ENCODE measurements at places on chromosomes 4 and X.

DNA sequence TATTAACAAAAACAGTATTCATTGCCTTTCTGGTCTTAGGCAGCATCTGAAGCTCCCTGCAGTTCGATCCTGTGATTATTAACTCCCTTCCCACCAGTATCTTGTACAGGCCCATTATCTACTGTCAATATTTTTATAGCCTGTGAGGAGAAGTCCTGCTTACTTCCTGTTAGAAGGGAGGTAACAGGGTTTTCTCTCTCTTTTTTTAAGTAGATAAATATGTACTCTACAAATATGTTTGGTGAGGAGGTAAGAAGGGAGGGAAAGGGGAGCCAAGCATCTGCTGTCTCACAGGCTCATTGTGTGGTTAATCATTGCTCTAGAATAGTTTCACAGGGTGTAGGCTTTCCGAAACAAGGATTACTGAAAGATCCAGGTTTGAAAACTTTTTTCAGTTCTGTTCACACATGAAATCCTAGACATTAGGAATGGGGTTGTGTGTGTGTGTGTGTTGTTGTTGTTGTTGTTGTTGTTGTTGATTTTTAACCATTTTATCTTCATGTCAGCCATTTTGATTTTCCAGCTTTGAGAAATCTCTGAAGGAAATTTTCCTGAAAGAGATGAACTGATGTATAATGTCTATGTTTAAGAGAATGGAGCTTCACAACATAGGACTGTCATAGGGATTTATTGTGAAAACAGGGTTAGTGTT, 14.2 kb downstream of the ATOH1 start:
- DNase-seq = no peak

- no peak for DNase-seq
Observed at GRCh38 chr4:139866276-139866962, 200.8 kb downstream of the MGST2 start.

GRCh38 chrX:14476205-14476604, 53.1 kb upstream of the GLRA2 start:
- no peak for DNase-seq

DNA sequence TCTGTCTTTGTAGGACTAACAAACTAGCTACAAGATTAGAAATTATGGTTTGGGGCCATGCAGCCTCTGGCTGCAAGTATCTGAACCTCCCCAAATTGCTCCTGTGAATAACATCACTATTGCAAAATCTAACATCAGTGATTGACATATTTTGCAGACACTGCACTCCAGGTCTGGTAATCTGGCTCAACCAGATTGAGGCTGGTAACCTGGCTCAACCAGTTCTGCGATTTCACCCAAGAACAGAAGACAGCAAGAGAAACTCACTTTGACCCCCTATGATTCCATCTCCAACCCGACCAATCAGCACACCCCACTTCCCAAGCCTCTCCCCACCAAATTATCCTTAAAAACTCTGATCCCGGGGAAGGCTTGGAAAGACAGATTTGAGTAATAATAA, 20.9 kb downstream of the SPIN3 start:
- no peak for DNase-seq

- no peak for DNase-seq
Observed at GRCh38 chrX:11264925-11265324, 28.3 kb upstream of the AMELX start.

- DNase-seq = no peak
Observed at GRCh38 chrX:152942077-152942442, 44.2 kb downstream of the ZNF185 start.

DNA sequence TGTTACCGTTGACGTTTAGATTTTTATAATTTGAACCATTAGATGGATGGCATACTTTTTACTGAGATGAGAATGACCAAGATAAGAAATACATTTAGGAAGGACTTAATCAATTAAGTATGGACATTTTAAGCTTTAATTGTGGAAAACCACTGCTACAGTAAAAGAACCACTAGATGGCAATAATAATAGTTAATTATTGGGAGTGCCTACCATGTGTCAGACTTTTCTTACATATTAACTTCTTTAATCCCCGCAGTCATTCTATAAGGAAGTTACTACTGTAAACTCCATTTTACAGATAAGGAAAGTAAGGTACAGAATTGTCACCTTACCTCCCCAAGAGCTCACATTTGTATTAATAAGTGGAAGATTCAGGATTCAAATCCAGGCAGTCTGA, 48.5 kb upstream of the MYOZ2 start:
- DNase-seq = no peak

DNA sequence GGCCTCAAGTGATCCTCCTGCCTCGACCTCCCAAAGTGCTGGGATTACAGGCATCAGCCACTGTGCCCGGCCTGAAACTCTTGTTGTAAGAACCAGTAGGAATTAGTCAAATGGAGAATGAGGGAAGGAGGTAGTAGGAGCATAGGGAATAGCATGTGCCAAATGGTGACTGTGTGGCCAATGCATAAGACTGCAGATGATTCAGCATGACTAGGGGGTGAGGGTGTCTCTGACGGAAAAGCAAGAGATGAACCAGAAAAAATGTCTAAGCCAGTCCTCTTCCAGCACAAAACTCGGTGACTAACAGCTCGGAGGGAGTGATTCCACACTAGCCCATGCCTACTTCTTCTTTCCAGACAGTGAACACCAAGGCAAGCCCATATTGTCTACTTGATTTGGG, 58.2 kb upstream of the DUSP21 start:
- DNase-seq = no peak

DNA sequence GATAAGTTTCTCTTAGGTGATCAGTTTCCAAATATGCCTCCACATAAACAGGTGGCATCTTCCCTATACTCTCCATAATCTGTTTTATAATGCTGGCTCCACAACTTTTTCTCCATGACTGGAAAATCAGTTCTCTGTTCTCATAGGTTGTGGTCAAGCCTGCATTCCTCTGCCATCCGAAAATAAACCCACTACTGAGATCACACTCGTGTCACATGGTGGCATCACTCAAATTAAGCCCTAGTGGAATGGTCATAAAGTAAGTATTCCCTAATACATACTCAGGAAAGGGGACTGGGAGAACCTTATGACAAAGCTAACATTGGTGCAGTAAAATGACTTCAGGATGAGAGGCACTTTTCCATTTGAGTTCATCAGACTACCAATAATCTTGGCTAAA, 37.6 kb downstream of the MAGED4B start:
- DNase-seq = no peak

GRCh38 chr4:137530176-137530575, 2.1 kb downstream of the PCDH18 start:
- DNase-seq = no peak

- no peak for DNase-seq
Observed at GRCh38 chr4:99705891-99706290, 48.3 kb upstream of the C4orf54 start.

- no peak for DNase-seq
Observed at GRCh38 chr4:123622572-123622971, 226.0 kb downstream of the SPRY1 start.

GRCh38 chr4:147786031-147786430, 54.1 kb downstream of the ARHGAP10 start:
- DNase-seq = no peak

DNA sequence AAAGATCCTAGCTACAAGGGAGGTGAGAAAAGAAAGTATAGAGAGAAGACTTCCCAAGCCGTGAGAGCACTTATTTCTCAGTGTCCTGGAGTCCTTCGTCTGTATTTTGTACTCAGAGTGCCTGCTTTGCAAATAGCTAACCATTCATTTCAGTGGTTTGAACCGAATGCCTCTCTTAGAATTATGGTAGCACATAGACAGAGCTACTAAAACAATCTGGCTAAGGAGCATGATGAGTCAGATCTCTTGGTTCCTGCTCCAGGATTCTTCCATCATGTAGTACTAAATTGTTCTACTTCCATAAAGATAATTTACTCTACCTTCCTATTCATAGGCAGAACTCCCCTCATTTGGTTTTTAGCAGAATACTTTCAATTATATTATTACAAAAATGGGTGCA, 946.6 kb downstream of the STIM2 start:
- no peak for DNase-seq

GRCh38 chrX:108257556-108257955, 166.0 kb downstream of the ATG4A start:
- no peak for DNase-seq

GRCh38 chr4:148004228-148004857, 272.5 kb downstream of the ARHGAP10 start:
- no peak for DNase-seq

DNA sequence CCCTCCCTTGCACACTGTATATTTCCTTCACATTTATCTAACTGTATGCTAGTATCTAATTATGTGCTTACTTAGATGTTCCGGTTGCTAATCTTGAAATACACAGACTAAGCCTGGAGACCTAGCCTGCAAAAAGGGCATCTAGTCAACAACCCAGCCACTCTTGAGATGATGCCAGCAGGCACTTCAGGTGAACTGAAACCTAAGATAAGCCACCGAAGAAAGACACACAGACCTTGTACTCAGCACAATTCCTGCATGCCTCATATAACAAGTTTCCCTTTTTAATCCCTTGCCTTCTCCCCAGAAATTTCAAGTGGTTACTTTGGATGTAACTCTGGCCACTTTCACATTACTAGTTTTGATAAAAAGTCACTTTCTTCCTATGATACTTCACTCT, 2506.6 kb downstream of the ARAP2 start:
- no peak for DNase-seq

- no peak for DNase-seq
Observed at GRCh38 chrX:25131055-25131454, 115.3 kb upstream of the ARX start.

DNA sequence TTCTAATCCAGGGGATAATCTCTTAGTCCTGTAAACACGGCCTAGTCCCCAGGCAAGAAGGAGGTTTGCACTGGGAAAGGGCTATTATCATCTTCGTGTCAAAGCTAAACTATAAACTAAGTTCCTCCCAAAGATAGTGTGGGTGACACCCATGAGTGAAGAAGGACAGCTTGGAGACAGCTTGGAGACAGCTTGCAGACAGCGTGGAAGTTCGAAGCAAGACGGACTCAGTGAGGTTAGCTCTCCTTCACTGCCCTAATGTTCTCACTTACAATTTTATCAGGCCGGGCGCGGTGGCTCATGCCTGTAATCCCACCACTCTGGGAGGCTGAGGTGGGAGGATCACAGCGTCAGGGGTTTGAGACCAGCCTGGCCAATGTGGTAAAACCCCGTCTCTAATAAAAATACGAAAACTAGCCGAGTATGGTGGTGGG, 19.2 kb upstream of the PLCXD1 start:
- DNase-seq = no peak

GRCh38 chr4:16202598-16202997, 23.7 kb downstream of the TAPT1 start:
- no peak for DNase-seq

DNA sequence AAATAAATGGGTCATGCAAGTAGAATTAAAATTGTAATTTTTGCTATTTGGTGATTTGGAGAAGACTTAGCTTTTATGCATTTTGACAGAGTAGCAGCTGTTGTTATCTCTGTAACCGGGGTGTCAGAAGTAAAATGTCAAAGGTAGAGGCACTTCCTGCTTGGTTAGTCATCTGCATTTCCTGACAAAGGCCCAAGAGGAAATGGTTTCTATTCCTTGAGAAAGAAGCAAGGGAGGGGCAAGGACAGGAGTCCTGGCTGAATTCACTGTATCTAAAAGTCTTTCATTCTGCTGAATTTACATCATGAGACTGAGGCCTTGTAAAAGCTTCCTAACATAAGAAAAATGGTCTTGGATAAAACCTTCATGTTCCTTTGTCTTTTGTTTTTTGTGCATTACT, 550.9 kb upstream of the BOD1L1 start:
- DNase-seq = no peak

DNA sequence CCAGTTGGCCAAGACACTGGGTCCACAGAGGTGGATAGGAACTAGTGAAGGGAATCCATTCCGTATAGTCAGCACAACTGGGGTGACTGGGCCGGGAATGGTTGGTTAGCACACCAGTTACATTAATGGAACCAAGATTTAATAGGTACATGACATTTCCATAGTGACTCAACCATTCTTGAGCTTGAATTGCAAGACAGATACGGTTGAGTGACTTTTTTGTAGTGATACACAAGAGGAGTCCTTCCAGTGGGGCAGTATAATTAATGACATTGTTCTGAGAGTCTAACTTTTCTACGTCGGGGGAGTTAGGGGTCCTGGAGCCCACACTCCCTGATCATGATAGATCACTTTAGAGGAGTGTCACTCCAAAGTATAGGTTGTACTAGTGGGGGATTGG, 211.6 kb upstream of the CXCL13 start:
- no peak for DNase-seq

GRCh38 chr4:39712819-39713607, 15.1 kb downstream of the UBE2K start:
- DNase-seq = no peak

DNA sequence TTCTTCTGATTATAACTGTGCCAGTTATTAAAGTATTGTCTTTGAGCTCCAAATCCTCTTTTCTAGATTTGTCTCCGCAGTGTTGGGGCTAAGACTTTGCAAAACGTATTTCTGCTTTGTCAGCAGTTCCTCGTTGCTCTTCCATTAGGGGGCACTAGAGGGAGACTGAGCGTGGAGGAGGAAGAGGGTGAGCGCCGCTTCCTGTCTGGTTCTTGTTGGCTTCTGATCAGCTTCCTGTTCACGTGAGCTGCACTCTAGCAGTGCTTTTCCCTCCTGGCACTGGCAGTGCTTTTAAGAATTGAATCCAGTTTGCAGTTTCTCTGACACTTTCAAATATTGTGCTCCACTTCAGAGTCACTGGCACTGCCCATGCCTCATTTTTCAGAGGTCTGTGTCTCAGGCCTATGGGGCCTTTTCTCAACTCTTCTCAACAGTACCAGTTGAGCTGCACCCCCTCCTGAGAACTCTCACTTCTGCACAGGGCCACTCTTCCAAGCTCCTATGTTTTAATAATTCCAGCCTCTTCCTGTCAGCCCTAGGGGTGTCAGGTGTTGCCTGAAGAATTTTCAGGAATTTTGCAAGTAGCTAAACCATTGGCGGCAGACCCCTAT, 54.4 kb upstream of the LCORL start:
- peak; percentile 56 for DNase-seq

DNA sequence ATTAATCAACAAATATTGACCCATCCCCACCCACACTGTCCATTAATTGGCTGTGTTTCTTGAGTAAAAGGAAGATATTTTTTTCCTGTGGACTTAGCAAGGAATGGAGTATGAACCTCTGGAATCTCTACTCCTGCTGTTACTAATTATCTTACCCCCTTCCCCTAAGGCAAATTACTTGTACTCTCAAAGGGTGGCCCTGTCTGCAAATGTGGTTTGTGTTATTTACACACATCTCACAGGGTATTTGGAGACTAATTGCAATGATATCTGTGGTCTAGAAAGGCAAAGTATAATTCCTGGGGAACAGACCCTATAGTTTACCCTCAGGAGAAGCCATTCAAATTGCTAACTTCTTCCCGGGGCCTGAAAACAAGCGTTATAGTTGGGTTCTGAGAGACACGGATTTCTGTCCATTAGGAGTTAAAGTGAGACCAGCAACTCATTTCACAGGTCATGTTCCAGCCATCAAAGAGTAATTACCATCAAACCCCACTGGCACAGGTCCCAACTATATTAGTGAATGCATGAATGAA, 133.0 kb upstream of the RASGEF1B start:
- no peak for DNase-seq
